Kasumi-1 (cell line): ENCODE measurements at places on chromosomes 2 and 18.

- DNase-seq: no peak
Measured at GRCh38 chr2:207113414-207113813, 52.3 kb downstream of the KLF7 start.

DNA sequence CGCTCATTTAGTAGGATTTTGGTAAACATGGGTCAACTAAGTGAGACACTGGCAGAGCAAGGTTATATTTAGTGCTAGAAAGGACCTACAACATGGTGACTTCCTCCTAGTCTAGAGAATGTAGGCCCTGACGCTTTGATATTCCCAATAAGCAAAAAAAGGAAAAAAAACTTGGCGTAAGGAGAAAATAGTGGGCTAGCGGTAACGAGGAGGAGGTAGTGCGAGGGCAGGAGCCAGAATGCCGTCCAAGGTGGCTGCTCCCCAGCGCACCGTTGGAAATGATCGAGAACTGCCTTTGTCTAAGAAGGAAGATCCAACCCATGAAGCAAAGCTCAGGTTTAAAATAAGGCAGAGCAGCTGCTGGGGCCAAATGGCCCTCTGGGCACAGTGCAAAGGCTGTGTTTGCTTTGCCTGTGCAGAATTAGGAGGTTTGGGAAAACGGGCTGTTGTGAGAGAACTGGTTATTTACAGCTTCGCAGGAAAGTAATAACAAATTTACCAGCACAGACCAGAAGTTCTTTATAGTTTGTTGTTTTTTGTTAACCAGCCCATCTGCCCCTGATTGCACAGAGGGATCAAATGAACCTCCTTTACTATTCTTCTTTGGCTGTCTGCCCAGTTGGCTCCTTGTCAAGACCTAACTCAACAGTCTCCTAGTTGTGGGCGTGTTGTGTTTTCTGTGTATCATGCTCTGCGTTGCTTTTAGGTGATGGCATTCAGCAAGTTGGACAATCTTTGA lies 86.6 kb downstream of the ITGB1BP1 start:
- DNase-seq: no peak

- no peak for DNase-seq
Measured at GRCh38 chr18:35619464-35619863, 37.9 kb downstream of the GALNT1 start.

DNA sequence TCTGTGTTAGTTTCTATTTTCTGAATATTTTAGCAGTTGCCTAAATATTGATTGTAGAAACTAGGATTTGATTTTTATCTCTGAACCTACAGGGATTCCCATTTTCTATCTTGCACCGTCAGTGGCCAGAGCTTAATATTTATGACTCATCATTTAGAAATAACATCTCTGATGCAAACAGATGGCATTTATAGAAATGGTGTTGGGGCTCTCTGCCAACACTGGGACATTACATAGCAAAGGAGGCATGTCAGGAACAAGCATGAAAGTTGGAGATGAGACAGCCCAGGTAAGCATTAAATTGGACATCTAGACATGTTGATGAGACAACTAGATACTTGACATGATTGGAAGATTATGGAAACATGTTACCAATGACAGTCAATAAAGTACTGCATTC lies 165.3 kb upstream of the SYT4 start:
- no peak for DNase-seq

- no peak for DNase-seq
Measured at GRCh38 chr2:79393806-79394484, 118.9 kb upstream of the CTNNA2 start.

DNA sequence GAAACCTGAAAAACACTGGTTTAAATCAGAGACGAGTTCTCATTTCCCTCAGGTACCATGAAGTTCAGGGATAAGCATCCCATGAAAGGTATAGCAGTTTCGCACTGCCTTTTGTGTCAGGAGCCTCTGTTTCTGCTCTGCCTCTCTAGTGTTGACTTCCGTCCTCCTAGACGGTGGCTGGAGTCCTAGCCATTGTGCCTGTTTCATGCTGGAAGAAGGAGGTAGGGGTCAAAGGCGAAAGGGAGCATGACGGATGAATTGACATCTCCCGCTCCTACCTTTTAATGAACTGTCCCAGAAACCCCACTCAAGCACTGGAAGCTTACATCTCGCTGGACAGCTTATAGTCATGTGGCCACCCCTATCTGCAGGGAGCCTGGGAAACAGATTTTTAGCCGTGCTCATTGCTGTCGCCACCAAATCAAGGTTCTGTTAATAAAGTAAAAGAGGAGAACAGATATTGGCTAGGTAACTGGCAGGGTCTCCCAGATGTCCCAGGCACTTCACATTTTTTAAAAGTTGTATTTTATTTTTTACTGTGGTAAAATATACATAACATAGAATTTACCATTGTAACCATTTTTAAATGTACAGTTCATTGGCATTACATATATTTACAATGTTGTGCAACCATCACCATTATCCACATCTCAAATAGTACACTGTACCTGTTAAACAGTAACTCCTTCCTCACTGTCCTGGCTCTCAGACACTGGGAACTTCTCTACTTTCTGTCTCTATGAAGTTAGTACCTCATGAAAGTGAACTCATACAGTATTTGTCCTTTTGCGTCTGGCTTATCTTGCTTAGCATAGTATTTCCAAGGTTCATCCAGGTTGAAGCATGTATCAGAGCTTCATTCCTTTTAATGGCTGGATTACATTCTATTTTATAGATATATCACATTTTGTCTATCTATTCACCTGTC lies 55.0 kb upstream of the CTLA4 start:
- DNase-seq: no peak

GRCh38 chr2:118696786-118697465 lies 150.5 kb downstream of the EN1 start:
- DNase-seq: no peak

- DNase-seq: no peak
Measured at GRCh38 chr18:5974696-5975095, 79.4 kb upstream of the TMEM200C start.

DNA sequence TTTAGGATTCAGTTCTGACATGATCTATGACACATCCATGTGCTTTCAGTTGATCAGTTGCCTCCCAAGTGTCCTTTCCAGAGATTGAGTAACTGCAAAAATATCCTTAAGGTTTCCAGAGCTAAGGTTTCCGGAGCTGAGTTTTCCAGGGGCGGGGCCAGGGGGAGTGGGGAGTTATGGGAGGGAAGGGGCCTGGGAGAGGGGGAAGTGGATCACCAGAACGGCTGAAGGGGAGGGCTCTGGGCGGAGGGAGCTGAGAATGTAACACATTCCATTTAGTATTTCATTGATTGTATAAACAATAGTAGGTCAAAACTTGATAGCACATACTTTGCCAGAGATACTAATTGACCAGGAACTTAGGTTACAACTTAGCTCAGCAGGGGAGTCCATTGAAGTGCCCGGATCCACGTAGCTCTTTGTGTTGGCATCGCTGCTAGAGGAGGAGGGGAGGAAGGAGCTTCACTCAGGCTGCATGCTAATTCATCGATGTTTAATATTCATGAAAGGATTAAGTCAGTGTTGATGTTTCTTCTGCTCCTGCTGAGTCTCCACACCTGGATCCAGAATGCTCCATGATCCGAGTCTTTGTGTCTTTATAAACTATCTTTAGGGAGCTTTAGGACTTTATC lies 289.8 kb downstream of the ALPK2 start:
- no peak for DNase-seq

DNA sequence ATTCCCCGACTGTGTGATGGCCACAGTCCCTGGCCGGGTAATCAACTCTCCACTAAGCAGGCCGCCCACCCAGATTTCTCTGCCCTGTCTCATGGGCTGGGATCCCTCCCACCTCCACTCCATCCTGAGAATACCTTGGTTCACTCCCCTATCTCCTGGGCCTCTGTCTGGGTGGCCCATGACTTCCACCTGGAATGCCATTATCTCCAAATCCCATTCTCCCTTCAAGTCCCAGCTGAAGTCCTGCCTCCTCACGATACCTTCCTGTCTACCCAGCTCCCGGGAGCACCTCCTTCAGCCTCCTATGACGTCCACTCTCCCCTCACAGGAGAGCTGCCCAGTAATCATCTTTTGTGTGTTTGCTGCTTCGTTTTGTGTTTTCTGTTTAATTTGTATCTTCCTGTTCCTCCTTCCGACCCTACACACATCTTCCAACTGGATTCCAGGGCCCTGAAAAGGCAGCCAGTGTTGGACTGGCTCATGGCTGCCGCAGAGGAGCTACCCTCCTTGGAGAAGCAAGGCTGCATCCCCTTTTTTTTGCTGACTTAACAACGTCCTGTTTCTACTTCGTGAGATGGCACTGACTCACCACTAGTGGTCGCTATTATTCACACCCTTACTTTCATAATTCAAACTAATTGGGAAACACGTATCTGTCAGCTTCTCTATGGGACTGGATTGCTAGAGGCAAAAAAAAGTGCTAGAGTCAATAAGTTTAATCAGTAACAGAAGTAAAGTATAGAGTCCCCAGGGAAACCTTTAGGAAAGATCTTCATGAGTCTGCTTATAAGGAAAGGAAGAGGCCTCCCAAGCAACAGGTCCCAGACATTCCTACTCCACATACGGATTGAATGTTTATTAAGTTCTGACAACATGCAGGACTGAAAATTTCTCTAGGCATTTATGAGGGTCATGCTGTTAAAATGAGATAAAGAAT lies 171.9 kb upstream of the GATA6 start:
- peak; percentile 91 for DNase-seq

GRCh38 chr2:137896467-137896866 lies 67.8 kb upstream of the HNMT start:
- DNase-seq: no peak

GRCh38 chr2:5799348-5799747 lies 107.2 kb downstream of the SOX11 start:
- DNase-seq: no peak

- DNase-seq: peak; percentile 22
Measured at GRCh38 chr18:35868915-35869314, 103.6 kb upstream of the RMP24 start.

DNA sequence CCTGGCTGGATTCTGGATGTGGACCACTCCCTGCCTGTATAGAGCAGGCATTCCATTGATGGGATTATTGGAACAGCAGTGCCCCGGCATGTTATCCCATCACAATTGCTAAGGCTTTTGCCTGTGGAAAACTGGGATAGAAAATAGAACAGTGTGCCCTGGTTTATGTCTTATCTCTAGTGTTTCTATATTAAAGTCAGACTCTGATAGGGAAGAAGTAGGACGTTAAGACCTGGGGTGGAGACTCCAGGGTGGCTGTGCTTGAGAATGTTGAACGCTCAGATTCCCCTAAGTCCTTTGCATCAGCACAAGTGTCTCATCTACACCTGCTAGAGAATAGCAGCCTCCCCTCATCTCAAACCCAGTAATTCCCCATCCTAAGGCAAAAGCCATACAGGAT lies 10.8 kb upstream of the NETO1 start:
- no peak for DNase-seq

DNA sequence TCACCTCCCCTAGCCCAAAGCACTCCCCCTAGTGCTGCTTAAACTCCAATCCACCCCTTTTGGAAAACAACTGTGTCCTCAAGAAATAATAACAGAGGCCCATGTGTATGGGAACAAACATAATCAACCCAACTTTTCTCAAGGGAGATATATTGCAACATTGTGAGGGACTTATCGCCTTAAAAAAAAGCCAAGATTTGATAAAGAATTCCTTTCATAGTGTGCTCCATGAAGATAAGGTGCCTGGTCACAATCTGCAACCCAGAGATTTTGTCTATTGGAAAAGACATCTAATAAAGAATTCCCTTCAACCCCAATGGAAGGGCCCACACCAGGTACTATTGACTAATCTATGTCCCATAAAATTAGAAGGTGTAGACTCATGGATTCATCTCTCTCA lies 4.5 kb upstream of the RBFA start:
- DNase-seq: no peak

DNA sequence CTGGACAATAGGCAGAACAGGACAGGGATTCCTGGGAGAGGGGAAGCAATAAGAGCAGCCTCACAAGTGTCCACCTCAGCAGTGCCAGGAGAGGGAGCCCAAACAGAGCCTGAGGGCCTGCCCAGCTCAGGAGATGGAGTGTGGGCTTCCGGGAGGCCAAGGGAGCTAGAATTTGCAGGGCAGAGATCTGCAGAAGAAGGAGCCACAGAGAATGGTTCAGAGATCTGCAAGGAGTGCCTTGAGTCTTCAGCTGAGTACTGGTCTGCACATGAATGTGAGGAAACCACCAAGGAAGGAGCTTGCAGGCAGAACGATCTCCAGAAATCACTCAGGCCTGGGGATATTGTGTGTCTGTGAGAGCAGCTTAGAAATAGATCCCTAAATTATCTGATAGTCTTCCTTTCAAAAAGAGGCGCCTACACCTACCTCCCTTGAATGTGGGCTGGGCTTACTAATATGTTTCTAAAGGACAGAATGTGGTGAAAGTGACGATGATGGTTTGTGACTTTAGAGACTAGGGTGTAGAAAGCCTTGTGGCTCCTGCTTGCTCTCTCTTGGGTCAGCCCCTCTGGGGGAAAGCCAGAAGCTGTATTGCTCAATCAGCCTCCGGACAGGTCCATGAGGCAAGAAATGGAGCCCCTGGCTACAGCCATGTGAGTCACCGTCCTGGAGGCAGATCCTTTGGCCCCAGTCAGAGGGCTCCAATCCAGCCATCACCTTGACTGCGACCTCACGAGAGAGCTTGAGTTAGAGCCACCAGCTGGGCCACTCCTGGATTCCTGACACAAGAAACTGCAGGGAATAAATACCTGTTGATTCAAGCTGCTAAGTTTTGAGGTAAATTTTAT lies 7.6 kb upstream of the LPIN1 start:
- DNase-seq: peak; percentile 55

GRCh38 chr2:174339561-174340399 lies 5.0 kb downstream of the SP9 start:
- DNase-seq: peak; percentile 35

- peak; percentile 71 for DNase-seq
Measured at GRCh38 chr18:47036298-47036874, 965 bp upstream of the ELOA2 start.

- no peak for DNase-seq
Measured at GRCh38 chr2:98391581-98392270, 45.5 kb downstream of the CNGA3 start.

- peak; percentile 55 for DNase-seq
Measured at GRCh38 chr18:44733069-44733753, 52.5 kb downstream of the SETBP1 start.

DNA sequence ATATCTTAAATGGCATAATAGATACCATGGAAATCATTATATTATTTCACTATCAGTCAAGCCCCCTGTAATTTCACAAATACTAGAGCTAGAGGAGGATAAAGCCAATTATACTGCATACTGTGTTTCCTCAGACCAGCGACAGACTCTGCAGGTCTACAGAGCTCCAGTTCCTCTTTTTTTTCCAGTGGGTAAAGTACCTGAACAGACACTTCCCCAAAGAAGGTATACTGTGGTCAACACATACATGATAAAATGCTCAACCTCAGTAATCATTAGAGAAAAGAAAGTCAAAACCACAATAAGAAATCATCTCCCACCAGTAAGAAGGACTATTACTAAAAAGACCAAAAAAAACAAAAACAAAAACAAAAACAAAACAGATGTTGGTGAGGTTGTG lies 44.6 kb downstream of the SCN7A start:
- peak; percentile 35 for DNase-seq

DNA sequence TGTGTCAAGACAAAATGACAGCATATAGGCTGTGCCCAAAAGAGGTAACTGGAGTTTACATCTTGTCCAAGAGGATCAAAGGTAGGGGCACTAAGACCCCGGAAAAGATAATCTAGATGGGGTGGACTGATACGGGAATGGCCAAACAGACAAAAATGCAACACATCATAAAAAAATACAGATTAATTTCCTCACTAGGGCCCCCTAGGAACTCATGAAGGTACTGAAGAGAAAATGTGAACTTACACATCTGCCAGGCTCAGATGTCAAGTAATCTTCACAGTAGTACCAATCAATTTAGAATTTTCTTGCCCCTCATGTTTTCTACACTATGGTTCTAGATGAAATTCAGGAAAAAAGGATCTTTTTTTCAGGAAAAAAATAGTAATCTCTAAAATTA lies 115.6 kb upstream of the REG3A start:
- no peak for DNase-seq

- DNase-seq: no peak
Measured at GRCh38 chr2:197286805-197287595, 23.6 kb downstream of the ANKRD44 start.
